ENCODE measurements at places on chromosomes 1 and 21.
A peak's percentile ranks its signal among the peaks of the same experiment; 100 is the strongest.

DNA sequence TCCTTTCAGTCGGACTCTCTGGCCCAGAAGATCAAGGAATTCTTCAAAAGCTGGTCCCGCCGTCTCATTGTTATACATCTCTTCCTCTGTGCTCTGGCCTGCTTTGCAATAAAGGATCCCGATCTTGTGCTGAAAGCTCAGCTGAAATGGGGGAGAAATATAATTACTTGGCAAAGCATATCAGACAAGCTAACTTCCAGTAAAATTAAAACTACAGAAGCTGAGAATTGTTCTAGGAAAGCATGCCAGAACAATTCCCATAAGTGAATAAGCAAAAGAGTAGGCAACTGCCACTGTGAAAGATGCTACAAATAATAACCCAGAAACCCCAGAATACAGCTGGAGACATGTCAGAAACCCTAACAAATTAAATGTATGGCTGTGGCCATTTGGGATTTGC is 146.1 kb downstream of the SIPA1L2 start:
- DNase-seq, result no peak

DNA sequence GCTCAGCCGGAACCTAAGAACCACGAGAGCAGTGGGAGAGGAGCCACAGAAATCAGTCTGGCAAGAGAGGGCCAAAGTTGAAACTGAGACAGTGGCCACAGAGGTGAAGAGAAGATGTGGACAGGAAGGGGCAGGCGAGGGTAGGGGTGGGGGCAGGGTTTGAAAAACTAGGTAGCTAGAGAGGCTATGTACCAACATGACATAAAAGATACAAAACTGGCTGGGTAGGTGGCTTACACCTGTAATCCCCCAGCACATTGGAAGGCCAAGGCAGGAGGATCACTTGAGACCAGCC is 28.4 kb upstream of the TIAM1 start:
- DNase-seq, result no peak

- DNase-seq, result no peak
These were observed 17.3 kb downstream of the SLAMF1 start for GRCh38 chr1:160629286-160630210.

GRCh38 chr1:118136187-118136941 is 48.7 kb downstream of the SPAG17 start:
- DNase-seq, result no peak

GRCh38 chr1:53608676-53609075 is 130.3 kb downstream of the GLIS1 start:
- DNase-seq, result no peak

DNA sequence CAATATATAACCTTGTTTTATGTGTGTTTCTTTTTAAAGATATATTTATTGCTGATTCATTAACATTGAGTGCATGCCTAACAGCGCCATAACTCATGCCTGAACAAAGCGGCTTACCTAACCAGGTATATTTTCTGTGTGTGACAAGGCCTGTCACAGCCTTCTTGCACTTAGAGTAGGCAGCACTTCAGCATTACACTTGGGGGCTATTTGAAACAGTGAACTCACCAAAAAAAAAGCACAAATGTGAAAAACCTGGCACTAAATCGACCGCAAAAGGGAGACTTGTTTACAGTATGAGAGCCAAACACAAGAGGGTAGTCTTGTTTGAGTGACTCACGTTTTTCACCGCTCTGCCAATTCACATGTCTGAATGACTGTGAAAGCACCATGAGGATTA is 111.7 kb downstream of the DISP1 start:
- DNase-seq, result peak; percentile 19

DNA sequence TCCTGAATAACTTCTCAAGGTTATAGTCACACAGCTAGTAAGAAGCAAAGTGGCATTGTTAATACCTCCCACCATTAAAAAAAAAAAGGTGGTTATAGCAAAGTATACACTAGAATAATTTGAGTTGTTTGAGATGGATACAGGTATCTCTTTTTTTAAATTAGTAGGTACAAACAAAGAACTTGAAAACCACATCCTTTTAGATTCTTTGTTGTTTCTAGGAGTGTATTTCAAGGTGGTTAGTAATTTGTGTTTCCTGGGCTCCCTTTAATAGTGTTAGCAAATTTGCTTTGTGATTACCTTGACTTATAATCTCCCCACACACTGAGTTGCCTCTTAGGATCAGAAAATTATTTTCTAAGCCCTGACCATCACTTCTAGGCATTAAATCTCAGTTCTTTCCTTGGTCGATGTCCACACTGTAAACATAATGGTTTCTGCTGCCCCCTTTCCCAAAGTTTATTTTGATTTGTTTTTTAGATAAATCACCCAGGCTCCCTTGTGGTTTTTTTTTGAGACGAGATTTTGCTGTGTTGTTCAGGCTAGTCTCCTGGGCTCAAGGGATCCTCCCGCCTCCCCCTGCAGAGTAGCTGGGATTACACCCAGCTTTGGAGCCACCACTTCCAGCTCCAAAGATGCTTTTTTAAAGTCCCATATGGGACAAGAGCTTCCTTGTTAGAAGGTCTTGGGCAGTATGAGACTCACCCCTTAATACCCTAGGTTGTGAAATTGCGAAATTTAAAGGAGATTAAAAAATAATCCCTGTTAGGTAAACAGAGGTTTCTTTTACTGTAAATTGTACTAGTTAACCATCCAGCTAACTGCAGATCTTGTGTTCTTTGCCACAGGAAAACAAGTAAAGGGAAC is 6.2 kb downstream of the AKIRIN1 start:
- no peak for DNase-seq

DNA sequence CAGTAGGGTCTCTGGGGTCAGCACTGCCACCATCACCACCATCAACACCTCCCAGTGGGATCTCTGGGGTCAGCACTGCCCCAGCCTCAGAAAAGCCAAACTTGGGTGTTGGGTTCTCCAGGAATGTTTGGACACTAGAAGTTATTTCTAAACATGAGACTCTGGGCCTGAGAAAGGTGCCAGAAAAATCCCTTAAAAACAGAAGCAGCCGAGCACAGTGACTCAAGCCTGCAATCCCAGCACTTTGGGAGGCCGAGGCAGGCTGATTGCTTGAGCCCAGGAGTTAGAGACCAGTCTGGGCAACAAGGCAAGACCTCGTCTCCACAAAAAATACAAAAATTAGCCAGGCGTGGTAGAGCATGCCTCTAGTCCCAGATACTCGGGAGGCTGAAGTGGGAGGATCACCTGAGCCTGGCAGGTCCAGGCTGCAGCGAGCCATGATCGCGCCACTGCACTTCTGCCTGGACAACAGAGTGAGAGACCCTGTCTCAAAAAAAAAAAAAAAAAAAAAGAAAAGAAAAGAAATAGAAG is 470 bp downstream of the PTAFR start:
- no peak for DNase-seq

- DNase-seq, result no peak
These were observed 19.0 kb downstream of the FBXO28 start for GRCh38 chr1:224132901-224133300.

- DNase-seq, result no peak
These were observed 12.3 kb upstream of the LYPLAL1 start for GRCh38 chr1:219161371-219161770.

DNA sequence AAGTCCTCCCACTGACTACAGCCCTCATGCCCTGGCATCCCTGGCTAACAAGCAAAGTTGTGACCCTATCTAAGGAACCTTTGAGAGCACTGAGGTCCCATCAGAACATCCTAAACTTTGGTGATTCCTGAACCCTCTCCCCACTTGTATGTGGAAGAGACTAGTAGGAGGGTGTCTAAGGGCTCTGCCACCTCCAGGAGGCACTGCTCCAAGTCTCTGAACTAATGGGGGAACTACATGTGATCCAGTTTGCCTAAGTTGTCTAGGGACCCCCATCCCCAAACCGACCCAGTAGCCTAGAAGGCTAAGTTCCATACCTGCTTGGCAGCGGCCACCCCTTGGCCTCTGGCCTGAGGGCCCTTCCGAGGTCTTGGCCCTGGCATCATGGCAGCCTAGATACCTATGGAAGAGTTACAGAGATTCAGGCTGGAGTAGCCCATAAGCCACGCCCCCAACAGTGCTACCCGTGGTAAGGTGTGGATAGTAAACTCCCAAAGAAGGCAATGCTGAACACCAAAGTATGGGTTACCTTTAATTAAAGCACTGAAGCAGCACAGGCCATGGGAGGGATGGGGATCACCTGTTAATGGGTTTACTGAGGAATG is 1.7 kb downstream of the CC2D1B start:
- no peak for DNase-seq

DNA sequence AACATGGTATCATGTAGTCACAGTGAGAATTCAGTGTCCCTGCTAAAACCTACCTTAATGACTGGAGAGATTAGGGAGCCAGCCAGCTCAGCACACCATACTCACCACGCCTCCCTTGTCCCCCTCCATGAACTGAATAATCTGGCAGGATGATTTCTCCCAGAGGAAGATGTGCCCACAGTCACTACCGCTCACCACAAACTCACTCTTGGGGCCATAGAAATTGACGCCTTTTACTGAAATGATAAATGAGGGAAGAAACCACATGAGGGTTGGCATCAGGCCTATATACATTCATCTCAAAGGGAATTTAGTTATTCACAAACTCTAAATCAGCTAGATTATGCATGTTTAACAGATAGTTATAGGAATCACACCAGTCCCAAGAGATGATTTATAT is 17.4 kb downstream of the PEA15 start:
- DNase-seq, result no peak

DNA sequence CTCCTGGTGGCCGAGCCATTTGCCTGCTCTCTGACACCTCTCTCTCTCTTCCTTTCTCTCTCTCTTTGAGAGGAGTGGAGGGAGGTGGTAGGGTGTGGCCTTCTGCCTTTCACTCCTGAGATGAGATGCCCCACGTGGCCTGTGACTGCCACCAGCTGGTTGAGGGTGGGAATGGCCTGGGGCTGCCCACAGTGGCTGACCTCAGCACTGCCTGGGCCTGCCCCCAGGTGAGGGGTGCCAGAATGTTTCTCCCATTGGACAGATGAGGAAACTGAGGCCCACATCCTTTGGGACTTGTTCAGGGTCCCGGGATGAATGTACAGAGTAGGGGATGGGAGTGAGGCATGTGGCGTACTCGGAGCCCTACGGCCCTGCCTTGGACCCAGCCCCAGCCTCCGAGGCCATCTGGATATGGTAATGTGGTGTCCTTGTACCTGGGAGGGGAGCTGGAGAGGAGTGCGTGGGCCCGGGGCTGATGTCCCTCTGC is 12.7 kb upstream of the C1orf167 start:
- no peak for DNase-seq

DNA sequence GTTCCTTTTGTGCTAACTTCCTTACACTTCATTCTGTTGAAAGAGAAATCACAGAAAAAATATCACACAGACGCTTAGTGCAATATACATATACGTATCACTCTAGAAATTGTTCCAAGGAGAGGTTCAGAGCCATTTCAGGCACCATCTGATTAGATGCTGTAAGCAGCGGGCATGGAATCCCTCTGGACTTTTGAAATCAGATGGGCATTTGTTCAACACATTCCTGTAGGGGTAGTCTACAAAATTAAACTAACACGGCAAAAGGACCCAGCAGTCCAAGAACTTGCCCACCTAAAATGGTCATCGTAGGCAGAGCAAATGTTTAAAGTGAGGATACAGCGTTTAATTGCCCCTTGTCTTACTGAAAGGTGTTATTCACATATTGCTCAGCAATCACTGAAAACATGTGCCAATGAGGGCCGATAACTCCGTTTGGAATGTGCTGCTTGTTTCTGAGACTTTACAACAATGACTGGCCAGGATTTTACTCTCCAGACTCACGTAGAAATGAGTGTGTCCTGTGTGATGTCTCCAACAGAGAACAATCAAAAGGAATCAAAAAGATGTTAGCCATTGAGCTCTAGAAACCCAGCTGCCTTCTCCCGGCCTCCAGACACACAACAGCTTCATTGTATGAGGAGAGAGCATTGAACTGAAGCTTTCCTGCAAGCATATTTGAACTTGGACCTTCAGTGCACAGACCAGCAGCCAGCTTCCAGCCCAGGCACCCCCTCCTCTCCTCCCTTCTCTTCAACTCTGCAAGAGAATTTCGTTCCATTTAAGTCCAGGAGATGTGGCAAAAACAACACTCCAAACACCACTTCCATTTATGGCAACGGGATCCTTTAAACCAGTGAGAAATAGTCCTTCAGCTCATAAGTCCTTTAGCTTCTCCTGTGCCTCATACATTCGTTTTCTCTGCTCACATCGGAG is 32.1 kb upstream of the ADORA3 start:
- no peak for DNase-seq

GRCh38 chr1:111729271-111729921 is 9.8 kb downstream of the INKA2 start:
- no peak for DNase-seq

GRCh38 chr1:236893626-236894545 is 98.8 kb downstream of the MTR start:
- DNase-seq, result peak; percentile 63

DNA sequence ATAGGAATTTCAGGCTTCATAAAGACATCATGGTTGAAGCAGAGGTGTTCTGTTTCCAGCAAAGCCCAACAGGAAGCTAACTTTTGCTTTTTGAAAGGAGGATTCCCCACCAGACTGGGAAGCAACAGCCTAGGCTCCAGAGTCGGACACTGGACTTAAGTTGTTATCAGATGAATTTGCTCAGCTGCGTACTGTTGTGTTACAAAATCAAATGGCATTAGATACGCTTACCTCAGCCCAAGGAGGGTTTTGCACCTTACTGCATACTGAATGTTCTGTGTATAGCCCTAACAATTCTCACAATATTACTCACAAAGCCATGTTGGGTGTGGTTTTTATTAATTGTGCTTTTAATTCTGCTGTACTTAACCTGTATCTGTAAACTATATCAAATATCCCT is 547 bp upstream of the CHIA start:
- DNase-seq, result no peak

- DNase-seq, result no peak
These were observed 4.6 kb downstream of the AGTRAP start for GRCh38 chr1:11740258-11741192.

- no peak for DNase-seq
These were observed 50.9 kb upstream of the NR5A2 start for GRCh38 chr1:199976496-199977144.

GRCh38 chr1:118201524-118201923 is 16.5 kb upstream of the SPAG17 start:
- no peak for DNase-seq

- DNase-seq, result no peak
These were observed 33.1 kb downstream of the CNST start for GRCh38 chr1:246599315-246599714.

GRCh38 chr1:50829014-50829958 is 130.8 kb downstream of the FAF1 start:
- DNase-seq, result no peak

GRCh38 chr1:19813643-19813960 is 1.5 kb downstream of the RNF186 start:
- no peak for DNase-seq

DNA sequence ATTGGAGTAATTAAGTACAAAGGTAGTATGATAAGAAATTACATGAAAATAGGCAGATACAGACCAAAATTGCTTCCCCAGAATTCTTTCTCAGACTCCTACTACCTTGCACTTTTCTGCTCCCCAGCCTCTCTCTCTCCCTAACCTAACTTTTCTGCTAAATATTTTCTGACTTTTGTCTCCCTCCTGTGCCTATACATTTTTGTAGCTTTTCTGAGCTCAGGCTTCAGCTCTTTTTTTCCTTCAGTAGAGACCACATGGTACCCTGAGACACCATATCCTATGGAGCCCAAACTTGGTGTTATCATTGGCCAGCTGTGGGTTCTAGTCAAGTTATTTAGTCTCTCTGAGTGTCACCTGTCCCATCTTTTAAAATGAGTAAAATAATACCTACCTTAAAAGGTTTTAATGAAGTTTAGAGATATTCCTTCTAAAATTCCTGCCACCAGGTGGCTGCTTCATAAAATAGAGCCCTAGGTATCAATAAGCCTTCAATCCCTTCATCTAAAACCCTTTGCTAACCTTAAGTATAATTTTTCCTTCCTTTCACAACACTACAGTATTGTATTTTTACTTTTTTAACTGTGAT is 237.6 kb upstream of the DUSP10 start:
- no peak for DNase-seq

GRCh38 chr1:75855010-75855409 is 58.3 kb downstream of the MSH4 start:
- DNase-seq, result peak; percentile 31

Measured in AG09319 (cell line).